ENCODE measurements at places on chromosomes 1 and 21. TPM values are rescaled to one million over a fixed set of nuclear protein-coding genes. Genes with fewer than 3 reads are reported as not detected.

Gene NUDT4B
- total RNA-seq, result 0.58 TPM

Gene RORC
- total RNA-seq, result 10.0 TPM

Gene ZNF648
- total RNA-seq, result not detected

Gene SPRR2B
- total RNA-seq, result not detected

Gene TSTD1
- 93.1 TPM for total RNA-seq

Gene NUP210L
- total RNA-seq, result 0.23 TPM

Gene TGFB2
- total RNA-seq, result not detected

Gene ATAD3A
- total RNA-seq, result 23.0 TPM

Gene VHLL
- total RNA-seq, result 0.53 TPM

Gene PLA2G2F
- not detected for total RNA-seq

GRCh38 chr1:40980453-40981121 is 1.1 kb downstream of the CTPS1 start:
- H3K4me3 ChIP-seq, result peak overlapping the region; percentile 80
- peak; percentile 66 for DNase-seq
- peaks cover 22% of the 10 kb centered on the region for H3K36me3 ChIP-seq

GRCh38 chr1:206466840-206467649 is 3.2 kb upstream of the IKBKE start:
- H3K27me3 ChIP-seq, result no peaks in the 10 kb centered on the region
- peak overlapping the region; percentile 22 for H3K27ac ChIP-seq
- no peak for DNase-seq
- H3K4me1 ChIP-seq, result peaks cover 73% of the 10 kb centered on the region

GRCh38 chr1:204834336-204834735 is 36.3 kb upstream of the NFASC start:
- H3K4me3 ChIP-seq, result no peak overlapping the region
- H3K27me3 ChIP-seq, result peaks cover 9% of the 10 kb centered on the region
- H3K4me1 ChIP-seq, result no peaks in the 10 kb centered on the region
- H3K36me3 ChIP-seq, result no peaks in the 10 kb centered on the region
- DNase-seq, result no peak

DNA sequence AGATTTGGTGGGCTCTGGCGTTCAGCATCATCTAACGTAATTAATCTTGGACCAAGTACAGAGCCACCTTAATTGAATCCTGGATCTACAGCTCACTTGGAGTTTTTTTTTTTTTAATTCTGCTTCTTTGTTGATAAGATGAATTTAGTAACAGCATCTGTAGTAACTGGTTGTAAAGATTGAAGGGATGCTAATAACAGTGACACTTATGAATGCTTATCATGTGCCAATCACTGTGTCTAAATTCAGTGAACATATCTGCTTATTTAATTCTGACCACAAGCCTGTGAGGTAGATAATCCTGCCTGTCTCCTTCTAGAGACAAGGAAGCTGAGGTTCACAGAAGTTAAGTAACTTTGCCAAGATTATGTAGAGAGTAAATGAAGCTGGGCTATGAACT is 408.0 kb downstream of the RWDD3 start:
- no peak overlapping the region for H3K27ac ChIP-seq
- H3K36me3 ChIP-seq, result no peaks in the 10 kb centered on the region
- no peaks in the 10 kb centered on the region for H3K27me3 ChIP-seq
- DNase-seq, result no peak
- no peaks in the 10 kb centered on the region for H3K4me1 ChIP-seq

GRCh38 chr1:119419109-119419508 is 4.2 kb downstream of the HSD3B2 start:
- no peaks in the 10 kb centered on the region for H3K4me1 ChIP-seq
- no peak overlapping the region for H3K27ac ChIP-seq
- no peak for DNase-seq
- H3K4me3 ChIP-seq, result no peak overlapping the region
- H3K36me3 ChIP-seq, result no peaks in the 10 kb centered on the region
- no peaks in the 10 kb centered on the region for H3K27me3 ChIP-seq

- no peak overlapping the region for H3K4me3 ChIP-seq
- H3K27ac ChIP-seq, result no peak overlapping the region
- no peak for DNase-seq
- no peaks in the 10 kb centered on the region for H3K4me1 ChIP-seq
- no peaks in the 10 kb centered on the region for H3K36me3 ChIP-seq
- no peaks in the 10 kb centered on the region for H3K27me3 ChIP-seq
Observed at GRCh38 chr1:17099616-17100340, 19.5 kb downstream of the PADI2 start.

DNA sequence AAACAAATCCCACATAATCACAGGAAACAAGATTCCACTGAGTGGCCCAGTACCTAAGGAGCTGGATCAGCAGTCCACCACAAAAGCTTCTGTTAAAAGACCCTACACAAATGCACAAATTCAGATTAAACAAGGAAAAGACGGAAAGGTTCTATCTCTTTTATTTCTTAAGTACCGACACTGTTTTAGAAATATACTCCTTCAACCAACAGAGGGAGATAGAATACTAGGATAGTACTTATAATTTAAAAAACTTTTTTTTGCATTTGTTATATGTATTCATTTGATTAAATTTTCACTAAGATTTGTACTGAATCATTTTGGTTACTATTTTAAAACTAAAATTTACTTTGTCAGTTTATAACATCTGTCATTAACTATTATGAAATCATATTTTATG is 12.5 kb downstream of the CDC7 start:
- H3K27ac ChIP-seq, result no peak overlapping the region
- H3K36me3 ChIP-seq, result no peaks in the 10 kb centered on the region
- no peak overlapping the region for H3K4me3 ChIP-seq
- no peaks in the 10 kb centered on the region for H3K27me3 ChIP-seq
- H3K4me1 ChIP-seq, result no peaks in the 10 kb centered on the region

DNA sequence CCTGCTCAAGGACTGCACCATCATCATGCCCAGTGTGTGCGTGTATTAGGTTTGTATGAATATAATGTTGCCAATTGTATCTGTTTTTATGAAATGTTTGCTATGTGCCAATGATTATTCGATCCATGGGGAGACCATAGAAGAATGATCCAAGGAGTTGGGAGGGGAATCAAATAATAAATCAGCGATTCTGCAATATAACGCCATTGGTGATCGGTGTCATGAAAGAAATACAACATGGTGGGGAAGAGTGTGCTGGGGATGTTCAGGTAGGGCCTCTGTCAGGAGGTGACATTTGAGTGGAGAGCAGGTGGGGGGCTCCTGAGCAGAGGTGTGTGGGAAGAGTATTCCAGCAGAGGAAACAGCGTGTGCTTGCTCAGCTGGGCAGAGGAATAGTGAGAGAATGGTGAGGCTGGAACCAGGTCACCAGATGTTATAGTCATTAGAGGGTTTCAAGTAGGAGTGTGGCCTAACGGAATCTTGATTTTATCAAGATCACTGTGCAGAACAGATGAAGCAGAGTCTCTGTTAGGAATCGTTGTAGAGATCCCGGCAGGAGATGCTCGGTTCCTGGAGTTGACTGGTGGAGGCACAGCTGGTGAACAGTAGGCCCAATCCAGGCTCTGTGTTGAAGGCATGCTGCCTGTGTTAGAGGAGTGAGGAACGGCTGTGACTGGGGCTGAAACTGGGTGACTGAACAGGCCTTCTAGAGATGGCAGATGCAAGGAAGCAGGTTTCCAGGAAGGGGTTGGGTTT is 2.9 kb upstream of the ZNF496 start:
- H3K27ac ChIP-seq, result no peak overlapping the region
- no peaks in the 10 kb centered on the region for H3K36me3 ChIP-seq
- peaks cover 16% of the 10 kb centered on the region for H3K4me1 ChIP-seq
- no peaks in the 10 kb centered on the region for H3K27me3 ChIP-seq
- no peak for DNase-seq

- DNase-seq, result no peak
- no peaks in the 10 kb centered on the region for H3K27me3 ChIP-seq
- H3K4me3 ChIP-seq, result no peak overlapping the region
- no peaks in the 10 kb centered on the region for H3K4me1 ChIP-seq
- H3K27ac ChIP-seq, result no peak overlapping the region
- H3K36me3 ChIP-seq, result no peaks in the 10 kb centered on the region
Observed at GRCh38 chr1:245483247-245483646, 328.5 kb downstream of the KIF26B start.

DNA sequence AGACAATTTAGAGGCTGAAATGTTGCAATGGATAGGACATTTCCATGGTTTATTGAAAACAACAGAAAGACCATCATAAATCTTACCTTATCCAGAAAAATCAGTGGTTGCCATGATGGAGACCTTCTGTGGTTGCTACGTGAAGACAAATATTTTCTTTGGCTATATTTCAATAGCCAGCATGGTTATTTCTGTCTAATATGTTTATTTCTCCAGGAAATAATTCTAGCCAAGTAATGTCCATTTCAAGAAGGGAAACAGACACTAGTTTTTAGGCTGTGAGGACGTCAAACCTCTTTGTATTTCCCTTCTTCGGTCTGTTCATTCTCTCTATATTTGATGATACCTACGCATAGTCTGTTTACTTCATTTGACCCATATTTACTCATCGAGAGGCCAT is 49.2 kb upstream of the NFASC start:
- H3K27me3 ChIP-seq, result no peaks in the 10 kb centered on the region
- no peaks in the 10 kb centered on the region for H3K36me3 ChIP-seq
- no peaks in the 10 kb centered on the region for H3K4me1 ChIP-seq

DNA sequence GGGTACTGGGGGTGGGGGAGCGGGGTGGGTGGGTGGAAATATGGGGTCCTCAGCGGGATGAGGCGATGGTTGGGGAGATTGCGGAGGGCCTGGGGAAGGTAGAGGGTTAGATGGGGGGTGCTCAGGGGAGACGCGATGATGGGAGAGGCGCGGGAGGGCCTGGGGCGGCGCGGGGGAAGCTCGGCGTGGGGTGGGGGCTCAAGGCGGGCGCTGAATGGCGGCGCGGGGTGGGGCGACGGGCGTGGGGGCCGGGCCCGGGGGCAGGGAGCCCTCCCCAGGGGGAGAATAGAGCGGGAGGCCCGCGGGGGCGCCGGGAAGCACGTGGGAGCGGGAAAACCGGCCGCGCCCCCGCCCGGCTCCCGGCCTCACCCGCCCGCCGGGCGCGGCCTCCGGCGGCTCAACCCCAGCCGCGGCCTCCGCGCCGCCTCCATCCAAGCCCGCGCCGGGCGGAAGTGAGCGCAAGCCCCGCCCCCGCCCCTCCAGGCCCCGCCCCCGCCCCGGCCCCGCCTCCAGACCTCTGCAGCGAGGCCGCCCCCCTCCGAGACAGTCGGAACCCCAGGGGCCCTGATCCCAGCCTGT is at the start of gene FAAP20:
TSS of gene FAAP20 (minus strand) at position 454 of the 579 bp plus-strand sequence. CDS start at position 431, 23 bp downstream.
- H3K36me3 ChIP-seq, result no peaks in the 10 kb centered on the region
- H3K27ac ChIP-seq, result peak within 1 kb of the TSS; percentile 64
- no peaks in the 10 kb centered on the region for H3K27me3 ChIP-seq
- H3K4me3 ChIP-seq, result peak within 1 kb of the TSS; percentile 68
- peaks cover 47% of the 10 kb centered on the region for H3K4me1 ChIP-seq

DNA sequence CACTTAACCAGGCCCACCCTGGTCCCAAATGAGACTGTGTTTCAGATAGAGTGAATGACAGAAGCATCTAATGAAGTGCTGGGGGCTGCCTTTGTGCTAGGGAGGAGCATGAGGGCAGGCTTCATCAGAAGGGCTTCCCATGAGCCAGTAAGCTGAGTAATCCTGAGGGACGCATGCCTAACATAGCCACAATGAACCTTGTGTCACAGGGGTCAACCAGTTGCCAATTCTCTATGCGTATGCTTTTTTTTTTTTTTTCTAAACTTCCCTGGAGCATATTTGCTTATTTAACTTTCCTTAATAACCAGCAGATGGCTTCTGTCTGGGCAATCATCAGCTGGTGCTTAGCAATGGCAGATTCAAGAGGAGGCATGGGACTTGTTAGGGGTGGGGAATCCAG is 25.5 kb upstream of the CYP2J2 start:
- no peak overlapping the region for H3K27ac ChIP-seq
- no peaks in the 10 kb centered on the region for H3K4me1 ChIP-seq
- peaks cover 2% of the 10 kb centered on the region for H3K27me3 ChIP-seq
- no peak for DNase-seq
- H3K4me3 ChIP-seq, result no peak overlapping the region

- DNase-seq, result no peak
- no peak overlapping the region for H3K4me3 ChIP-seq
- H3K4me1 ChIP-seq, result no peaks in the 10 kb centered on the region
- H3K27me3 ChIP-seq, result no peaks in the 10 kb centered on the region
- H3K27ac ChIP-seq, result no peak overlapping the region
Observed at GRCh38 chr1:16138772-16139221, 17.1 kb downstream of the EPHA2 start.

GRCh38 chr1:183194527-183195141 is 8.6 kb downstream of the LAMC2 start:
- no peaks in the 10 kb centered on the region for H3K36me3 ChIP-seq
- H3K27ac ChIP-seq, result no peak overlapping the region
- no peaks in the 10 kb centered on the region for H3K27me3 ChIP-seq
- no peak for DNase-seq
- peaks cover 10% of the 10 kb centered on the region for H3K4me1 ChIP-seq

DNA sequence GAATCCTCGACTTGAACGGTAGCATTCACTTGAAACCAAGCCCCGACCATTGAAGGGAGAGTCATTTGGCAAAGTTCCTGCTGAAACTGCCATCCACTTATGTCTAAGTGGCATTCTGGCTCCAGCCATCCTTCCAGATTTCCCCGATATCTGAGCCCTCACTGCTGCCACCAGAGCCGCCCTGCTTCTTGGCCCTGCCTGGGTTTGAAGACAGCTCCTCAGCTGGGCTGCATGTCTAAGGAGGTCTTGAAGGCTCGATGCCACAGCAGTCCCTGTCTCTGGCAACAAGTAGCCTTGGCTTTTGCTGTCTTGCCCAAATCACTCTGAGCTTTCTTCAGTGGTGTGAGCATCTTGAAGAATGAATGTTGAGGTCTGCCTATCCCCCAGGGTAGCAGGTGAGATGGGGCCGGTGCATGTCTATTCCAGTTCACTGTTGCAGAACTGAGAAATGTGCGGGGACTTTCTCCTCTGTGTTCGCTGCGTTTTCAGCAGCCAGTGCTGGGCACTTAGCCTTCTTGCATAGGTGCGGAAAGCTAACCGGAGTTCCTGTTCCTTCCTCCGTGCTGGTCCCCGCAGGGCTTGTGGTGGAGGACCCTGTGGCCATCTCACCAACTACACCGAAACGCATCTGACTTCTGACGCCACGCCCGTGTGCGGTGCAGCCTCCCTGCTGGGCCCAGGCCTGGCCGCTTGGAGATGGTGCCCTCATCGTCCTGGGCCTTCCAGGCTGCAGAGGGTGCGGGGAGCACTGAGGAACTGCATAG is 29.2 kb downstream of the MAN1C1 start:
- no peak for DNase-seq
- H3K4me1 ChIP-seq, result peaks cover 64% of the 10 kb centered on the region
- H3K4me3 ChIP-seq, result no peak overlapping the region

DNA sequence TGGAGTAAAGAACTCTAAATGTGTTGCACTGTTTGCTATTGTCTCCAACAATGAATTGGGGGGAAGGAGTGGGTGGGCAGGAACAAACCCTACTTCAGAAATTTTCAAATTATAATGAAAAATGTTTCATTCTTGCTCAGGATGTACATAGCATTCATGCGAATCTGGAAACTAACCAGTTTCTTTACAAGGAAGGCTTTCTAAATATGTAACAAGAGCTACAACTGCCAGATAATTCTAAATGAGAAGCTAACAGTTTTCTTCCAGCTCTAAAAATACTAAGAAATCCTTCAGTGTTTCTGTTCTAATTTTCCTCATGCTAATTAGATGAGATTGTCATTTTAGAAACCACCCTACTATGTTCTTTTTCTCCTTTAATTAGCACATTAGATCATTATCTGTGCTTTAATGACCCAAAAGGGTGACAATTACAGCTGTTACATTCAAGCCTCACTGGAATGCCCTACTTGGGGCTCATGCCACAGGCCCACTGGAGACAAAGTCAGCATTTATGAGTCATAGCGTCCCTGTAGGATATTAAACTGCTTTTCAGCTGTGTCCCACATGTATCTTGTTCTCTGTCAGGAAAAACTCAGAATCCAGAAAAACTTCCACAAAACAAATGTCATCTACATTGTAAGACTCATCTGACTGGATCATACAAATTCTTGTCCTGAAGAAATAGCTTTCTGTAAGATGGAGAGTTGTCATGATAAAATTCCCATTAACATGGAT is 804.6 kb upstream of the CXADR start:
- no peak for DNase-seq
- H3K27me3 ChIP-seq, result no peaks in the 10 kb centered on the region
- no peak overlapping the region for H3K4me3 ChIP-seq
- no peak overlapping the region for H3K27ac ChIP-seq
- no peaks in the 10 kb centered on the region for H3K36me3 ChIP-seq

Measured in CD4-positive, alpha-beta memory T cell (primary cell).